ENCODE measurements at places on chromosomes 16 and 17.

DNA sequence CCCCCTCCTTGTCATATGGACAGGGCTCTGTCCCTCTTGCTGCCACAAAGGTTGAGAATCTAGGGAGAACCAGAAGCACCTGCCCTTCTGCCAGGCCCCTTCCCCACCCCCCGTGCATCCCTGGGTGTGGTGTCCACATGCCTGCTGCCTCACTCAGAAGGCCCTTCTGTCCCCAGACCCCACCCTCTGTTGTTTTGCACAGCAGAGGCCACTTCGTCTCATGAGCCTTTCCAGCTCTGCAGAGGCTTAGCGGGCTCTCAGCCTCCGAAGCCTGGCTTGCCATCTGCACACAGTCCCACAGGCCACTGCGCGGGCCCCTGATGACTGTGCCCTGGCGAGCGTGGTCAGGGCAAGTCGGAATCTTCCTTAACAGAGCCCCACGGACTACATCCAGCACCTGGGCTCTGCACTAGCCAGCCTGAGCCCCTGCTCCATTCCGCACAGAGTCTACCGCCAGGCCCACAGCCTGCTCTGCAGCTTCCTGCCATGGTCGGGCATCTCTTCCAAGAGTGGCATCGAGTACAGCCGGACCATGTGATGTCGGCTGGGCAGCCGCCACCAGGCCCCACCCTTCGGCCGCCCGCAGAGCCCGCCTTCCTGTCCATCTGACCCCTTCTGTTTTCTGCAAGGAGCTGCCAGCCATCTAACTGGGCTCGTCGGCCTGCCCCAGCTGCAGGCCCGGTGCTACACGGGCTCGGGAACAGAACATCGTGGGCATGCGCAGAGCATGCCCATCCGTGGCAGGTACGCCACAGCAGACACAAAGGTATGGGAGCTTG, 10.8 kb downstream of the C16orf90 start:
- DNase-seq, result no peak

GRCh38 chr17:48241131-48241591, 133.6 kb downstream of the SNX11 start:
- no peak for DNase-seq

GRCh38 chr17:79778504-79779083, 646 bp downstream of the CBX2 start:
- no peak for DNase-seq

- no peak for DNase-seq
Observed at GRCh38 chr16:50480206-50480605, 68.0 kb upstream of the NKD1 start.

- DNase-seq, result no peak
Observed at GRCh38 chr17:32159586-32160438, 17.5 kb downstream of the RHOT1 start.

DNA sequence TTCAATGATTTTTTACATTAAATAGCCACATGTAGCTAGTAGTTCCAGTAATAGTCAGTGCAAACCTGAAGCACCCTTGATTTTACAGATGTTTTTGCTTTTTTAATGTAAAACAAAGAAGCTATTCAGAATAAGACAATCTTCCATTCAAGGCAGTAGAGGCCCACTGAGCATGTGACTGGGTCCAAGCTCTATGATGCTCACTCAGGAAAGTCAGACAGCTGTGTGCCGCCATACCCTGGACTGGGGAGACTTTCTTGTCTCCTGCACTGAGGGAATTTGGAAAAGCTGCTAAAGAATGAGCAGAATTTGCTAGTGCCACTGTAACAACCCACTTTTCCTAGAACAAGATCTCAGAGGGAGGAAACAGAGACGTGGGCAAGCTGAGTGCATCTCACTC, 11.5 kb downstream of the CENPN start:
- DNase-seq, result no peak

GRCh38 chr17:40553694-40554534, 11.4 kb downstream of the CCR7 start:
- no peak for DNase-seq

DNA sequence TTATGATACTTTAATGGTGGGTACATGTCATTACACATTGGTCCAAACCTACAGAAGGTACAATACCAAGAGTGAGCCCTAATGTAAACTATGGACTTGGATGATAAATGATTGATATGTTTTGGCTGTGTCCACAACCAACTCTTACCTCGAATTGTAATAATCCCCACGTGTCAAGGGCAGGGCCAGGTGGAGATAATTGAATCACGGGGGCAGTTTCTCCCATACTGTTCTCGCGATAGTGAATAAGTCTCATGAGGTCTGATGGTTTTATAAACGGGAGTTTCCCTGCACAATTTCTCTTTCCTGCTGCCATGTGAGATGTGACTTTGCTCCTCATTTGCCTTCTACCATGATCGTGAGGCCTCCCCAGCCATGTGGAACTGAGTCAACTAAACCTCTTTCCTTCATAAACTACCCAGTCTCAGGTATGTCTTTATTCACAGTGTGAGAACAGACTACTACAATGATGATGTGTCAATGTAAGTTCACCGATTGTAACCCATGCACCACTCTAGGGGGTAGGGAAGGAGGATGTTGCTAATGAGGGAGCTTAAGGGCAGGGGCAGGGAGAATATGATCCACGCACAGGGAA, 7.0 kb upstream of the METTL22 start:
- DNase-seq, result no peak

GRCh38 chr16:88888461-88889387, 22.3 kb upstream of the PABPN1L start:
- no peak for DNase-seq

- DNase-seq, result no peak
Observed at GRCh38 chr17:6558932-6559752, 2.8 kb upstream of the PITPNM3 start.

- peak; percentile 13 for DNase-seq
Observed at GRCh38 chr17:59329176-59330052, 2.0 kb upstream of the YPEL2 start.

DNA sequence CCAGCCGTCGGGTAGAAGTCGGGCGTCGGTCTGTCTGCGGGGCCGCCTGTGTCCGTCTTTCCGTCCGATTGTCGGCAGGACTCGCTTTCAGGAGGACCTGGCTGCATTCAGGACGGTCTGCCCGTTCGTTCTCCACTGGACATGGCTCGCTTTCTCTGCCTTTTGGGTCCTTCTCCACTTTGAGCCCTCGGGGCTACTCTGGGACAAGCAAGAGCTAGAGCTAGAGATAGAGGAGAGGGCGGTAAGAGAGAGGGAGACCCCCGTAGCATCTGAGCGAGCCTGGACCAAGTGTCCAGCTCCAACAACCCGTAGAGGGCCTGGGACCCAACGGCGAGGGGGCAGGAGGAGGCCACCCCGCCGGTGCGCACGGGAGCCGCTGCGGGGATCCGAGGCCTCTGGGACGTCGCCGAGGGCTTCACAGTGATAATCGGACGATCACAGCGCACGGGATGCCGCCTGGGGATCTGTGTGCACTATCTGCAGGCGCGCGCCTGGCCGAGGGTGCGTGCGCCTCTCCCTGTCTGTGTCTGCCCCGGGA, 4.5 kb downstream of the TBX4 start:
- no peak for DNase-seq

DNA sequence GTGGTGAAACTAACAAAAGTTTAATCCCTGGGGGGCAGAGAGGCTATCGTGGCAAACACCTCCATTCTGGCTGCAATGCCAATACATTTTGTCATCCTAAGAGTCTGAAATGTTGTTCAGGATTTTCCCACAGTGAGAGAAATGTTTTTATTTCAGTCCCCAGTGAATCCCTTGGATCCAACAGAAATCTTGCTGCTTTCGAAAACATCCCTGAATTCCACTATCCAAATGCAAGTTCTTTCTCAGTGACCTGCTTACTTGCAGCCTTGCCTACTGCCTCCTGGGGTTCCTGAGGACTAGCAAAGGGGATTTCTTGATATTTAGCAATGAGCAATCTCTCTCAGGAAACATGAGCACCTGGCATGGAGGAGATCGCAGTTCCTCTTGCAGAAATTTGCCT, 202.1 kb upstream of the IRX3 start:
- no peak for DNase-seq

GRCh38 chr17:13569398-13570123, 32.2 kb downstream of the HS3ST3A1 start:
- no peak for DNase-seq

GRCh38 chr16:66135421-66135831, 231.1 kb upstream of the CDH5 start:
- no peak for DNase-seq

- no peak for DNase-seq
Observed at GRCh38 chr17:50109785-50110184, 14.6 kb downstream of the PDK2 start.

GRCh38 chr16:78001451-78002025, 20.8 kb upstream of the CLEC3A start:
- no peak for DNase-seq

- no peak for DNase-seq
Observed at GRCh38 chr17:56985371-56986162, 7.6 kb downstream of the SCPEP1 start.

DNA sequence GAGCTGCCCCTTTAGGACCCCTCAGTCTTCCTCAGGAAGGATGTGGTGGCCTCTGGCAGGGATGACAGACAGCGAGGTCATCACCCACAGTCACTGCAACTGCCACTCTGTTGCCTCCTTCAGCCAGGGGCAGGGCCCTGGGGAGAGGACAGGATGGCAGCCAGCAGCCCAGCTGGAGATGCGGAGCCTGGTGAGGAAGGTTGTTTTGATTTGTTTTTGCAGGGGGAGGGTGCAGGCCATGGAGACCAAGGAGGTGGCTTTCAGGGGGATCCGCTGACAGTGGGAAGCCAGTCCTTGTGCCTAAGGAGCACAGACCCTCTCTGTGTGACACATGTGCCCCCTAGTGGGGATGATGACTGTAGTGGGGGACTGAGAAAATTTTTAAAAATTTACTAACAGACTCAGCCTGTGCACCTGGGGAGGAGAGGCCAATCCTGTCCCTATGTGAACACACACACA, 7.4 kb downstream of the PRCD start:
- peak; percentile 20 for DNase-seq

GRCh38 chr17:35856603-35857002, 12.1 kb downstream of the HEATR9 start:
- no peak for DNase-seq

DNA sequence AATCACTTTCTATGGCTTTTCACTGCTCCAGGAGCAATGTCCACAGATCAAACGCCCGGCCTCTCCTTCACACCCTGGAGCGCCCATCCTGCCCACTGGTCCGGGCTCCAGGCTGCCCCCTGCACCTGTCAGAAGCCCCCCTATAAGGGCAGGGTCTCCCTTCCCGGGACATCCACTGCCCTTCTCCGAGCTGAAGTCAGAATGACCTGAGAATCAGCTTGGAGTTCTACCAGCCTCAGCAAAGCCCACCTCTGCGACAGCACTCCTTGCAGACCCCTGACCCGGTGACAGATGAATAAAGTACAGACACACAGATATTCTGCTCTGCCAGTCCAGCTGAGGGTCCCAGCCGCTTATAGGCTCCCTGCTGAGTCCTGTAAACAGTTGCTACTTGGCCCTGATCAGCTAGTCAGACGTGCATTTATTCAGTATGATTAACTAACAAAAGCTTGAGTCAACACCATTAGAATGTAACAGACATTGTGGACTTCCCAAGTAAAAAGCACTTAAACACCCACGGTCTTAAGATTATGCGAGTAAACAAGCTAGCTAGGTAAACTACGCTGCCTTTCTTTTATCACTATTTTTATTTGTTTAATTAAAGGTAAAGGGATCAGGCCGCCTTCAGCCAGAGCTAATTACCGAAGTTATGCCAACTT, 4.8 kb downstream of the SLC7A5 start:
- no peak for DNase-seq

DNA sequence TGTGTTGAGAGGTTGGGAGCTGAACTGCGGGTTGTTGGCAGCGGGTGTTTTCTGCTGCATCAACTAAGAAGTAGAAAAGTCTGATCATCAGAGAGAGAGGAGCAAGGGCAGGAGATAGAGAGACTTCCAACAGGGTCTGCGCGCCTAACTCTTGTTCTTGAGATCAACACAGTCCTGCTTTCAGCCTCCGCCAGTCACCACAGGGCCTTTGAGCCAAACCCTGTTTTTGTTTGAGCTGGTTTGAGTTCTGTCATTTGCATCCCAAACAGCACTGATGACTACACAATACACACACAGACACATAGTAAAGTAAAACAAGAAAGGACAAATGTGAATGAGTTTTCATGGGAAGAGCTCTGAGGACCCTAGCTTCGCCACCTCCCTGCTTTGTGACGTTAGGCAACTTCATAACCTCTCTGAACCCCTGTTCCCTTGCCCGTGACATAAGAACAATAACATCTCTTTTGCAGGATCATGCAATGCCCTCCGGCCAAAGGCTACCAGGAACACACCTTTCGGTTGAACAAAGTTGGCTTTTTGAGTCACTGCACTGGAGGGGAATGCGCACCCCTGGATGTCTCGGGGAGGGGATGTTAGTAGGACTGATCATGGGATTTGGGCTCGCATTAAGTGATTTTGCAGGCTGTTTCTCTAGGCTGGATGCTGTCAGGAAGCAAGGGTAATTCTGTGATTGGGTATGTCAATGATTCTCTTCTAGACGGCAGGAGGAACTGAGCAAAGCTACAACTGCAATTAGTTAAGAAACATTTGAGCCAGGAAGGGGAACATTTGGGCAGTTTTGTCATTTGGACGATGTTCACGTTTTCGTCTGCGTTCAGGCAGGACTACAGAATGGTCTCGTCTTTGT, 92.3 kb downstream of the C16orf78 start:
- no peak for DNase-seq

DNA sequence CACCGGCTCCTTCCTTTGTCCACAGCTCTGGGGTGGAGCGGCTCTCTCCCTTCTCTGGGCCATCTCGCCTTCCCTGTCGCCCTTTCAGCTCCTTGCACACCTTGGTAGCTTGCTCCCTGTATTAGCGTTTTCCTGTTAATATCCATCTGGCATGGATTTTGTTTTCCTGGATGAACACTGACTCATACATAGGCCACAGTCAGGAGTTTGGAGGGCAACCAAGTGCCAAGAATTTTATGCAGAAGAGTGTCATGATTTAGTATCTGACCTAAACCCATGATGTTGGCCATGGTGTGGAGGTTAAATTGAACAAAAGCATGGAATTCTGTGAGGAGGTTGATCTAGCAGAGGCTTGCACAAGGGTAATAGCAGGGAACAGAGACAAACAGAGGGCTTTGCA, 180.9 kb downstream of the AIPL1 start:
- no peak for DNase-seq

DNA sequence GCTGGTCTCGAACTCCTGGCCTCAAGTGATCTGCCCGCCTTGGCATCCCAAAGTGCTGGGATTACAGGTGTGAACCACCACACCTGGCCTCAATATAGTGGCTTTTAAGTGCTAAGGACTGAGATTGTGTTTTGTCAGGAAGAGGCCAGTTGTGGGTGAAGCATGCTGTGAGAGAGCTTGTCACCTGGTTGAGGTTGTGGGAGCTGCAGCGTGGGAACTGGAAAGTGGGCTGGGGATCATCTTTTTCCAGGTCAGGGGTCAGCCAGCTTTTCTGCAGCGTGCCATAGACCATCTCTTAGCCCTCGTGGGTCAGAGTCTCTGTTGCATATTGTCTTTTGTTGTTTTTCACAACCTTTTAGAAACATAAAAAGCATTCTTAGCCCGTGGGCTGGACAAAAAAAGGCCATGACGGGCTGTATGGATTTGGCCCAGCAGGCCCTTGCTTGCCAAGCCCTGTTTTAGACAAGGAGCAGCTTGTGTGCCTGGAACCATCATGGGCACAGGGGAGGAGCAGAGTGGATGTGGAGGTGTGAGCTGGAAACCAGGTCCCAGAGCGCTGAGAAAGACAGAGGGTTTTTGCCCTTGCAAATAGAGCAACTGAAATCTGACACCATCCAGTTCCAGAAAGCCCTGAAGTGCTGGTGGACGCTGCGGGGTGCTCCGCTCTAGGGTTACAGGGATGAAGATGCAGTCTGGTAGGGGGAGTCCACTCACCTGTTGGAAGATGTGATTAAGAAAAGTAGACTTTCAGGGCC, 5.5 kb downstream of the BIRC5 start:
- DNase-seq, result no peak
